Activated T-cell treated with anti-CD3 and anti-CD28 coated beads, Interleukin-2, amount 50 U/mL, for 72 hours (primary cell): ENCODE measurements at places on chromosomes 7 and 10. TPM values are rescaled to one million over a fixed set of nuclear protein-coding genes. Genes with fewer than 3 reads are reported as not detected.

The SEC24C gene
- total RNA-seq, result 105 TPM

The SCIN gene
- total RNA-seq, result 0.14 TPM

The WNT8B gene
- total RNA-seq, result 0.22 TPM

The CHRM2 gene
- not detected for total RNA-seq

The ZNF33B gene
- total RNA-seq, result 12.1 TPM

The HOXA5 gene
- total RNA-seq, result 0.14 TPM

The VWA2 gene
- total RNA-seq, result not detected

The TUBAL3 gene
- not detected for total RNA-seq

The CHST3 gene
- total RNA-seq, result 0.38 TPM

The SMKR1 gene
- total RNA-seq, result 4.0 TPM

The ZNF92 gene
- total RNA-seq, result 16.8 TPM

The MLLT10 gene
- 45.4 TPM for total RNA-seq

The SLC39A12 gene
- not detected for total RNA-seq

The ZNF117 gene
- total RNA-seq, result 6.9 TPM

The EPO gene
- not detected for total RNA-seq

The ADAM22 gene
- 2.5 TPM for total RNA-seq

The PRXL2A gene
- 15.5 TPM for total RNA-seq

The SPDYE8 gene
- not detected for total RNA-seq

The MYO1G gene
- 595 TPM for total RNA-seq

The OR6B1 gene
- not detected for total RNA-seq

The HILPDA gene
- total RNA-seq, result 59.9 TPM

The CCL26 gene
- total RNA-seq, result 1.2 TPM

The AMPH gene
- 0.53 TPM for total RNA-seq

The ERVW-1 gene
- total RNA-seq, result not detected

The KAT6B gene
- total RNA-seq, result 27.9 TPM

The SPDYE2B gene
- not detected for total RNA-seq

The OR2A5 gene
- total RNA-seq, result not detected

The SNCG gene
- not detected for total RNA-seq

The DNAH11 gene
- 0.70 TPM for total RNA-seq

The PRSS37 gene
- total RNA-seq, result not detected

The PON3 gene
- total RNA-seq, result not detected

The MTPN gene
- total RNA-seq, result 110 TPM

The NRCAM gene
- total RNA-seq, result 4.1 TPM

The CTTNBP2 gene
- total RNA-seq, result not detected

The OR2F2 gene
- total RNA-seq, result not detected

The PON1 gene
- total RNA-seq, result 0.65 TPM

The GPC2 gene
- 9.7 TPM for total RNA-seq

The KIF11 gene
- total RNA-seq, result 51.4 TPM

The FXYD4 gene
- not detected for total RNA-seq

The NME8 gene
- total RNA-seq, result not detected

The NPFFR1 gene
- 0.02 TPM for total RNA-seq

The FGL2 gene
- 0.93 TPM for total RNA-seq

The SLC18A3 gene
- total RNA-seq, result not detected

The MBLAC1 gene
- 3.2 TPM for total RNA-seq
